ENCODE measurements at places on chromosomes 7 and 10.

GRCh38 chr10:24008164-24009091 lies 200.5 kb upstream of the KIAA1217 start:
- DNase-seq: no peak

- no peak for DNase-seq
Measured at GRCh38 chr7:34128762-34129161, 223.4 kb downstream of the BMPER start.

GRCh38 chr10:103566536-103566935 lies 73.0 kb downstream of the NEURL1 start:
- no peak for DNase-seq

- DNase-seq: no peak
Measured at GRCh38 chr7:17301471-17302456, 3.3 kb downstream of the AHR start.

DNA sequence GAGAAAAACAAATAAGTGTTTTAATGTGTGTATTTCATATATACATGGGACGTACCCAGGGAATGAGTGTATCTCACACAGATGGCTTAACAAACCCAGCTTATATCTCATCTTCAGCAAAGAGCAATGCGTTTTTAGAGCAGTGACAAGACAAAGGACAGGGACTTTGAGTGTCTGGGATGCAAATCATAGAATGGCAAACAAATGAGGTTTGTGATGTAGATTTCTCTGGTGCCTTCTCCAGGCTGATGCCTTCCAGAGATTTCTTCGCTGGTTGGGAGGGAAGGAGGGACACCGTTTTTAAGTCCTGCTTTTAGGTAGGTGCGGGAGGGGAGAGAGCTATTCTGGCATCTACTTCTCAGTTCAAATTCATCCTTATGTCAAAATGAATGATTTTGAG lies 16.6 kb downstream of the LANCL2 start:
- no peak for DNase-seq

- no peak for DNase-seq
Measured at GRCh38 chr10:73857446-73857845, 16.9 kb downstream of the CAMK2G start.

DNA sequence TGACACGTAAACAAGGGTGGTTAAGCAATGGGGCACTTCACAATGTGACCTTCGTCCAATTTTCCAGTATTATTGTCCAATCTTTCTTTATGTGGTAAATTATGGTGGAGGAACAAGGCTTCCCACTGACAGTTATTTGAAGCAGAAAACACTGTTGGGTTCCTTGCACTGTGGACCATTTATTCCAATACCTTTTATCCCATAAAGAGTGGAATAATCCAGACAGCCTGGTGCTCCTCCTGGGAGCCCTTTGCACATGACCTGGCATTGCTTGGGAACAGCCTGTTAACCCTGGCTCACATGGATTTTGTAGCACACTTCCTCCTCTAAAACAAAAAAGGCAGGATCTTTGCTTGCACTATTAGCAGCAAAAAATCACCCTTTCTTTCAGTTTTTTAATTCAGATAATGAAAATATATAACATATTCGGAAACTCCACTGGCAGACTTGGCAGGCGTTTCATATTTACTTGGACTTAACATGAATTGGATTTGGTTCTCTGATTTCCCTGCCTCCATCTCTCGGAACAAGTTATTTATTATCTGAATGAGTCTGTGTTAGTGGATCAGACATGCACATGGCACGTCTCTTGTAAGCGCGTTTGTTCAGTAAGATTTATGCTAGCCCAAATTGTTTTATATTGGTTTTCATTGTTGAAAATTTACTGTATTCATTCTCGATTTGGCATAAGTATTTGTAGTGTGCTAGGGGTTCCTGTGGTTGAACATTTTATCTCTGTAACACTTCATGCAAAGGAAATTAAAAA lies 59.3 kb downstream of the BMPER start:
- DNase-seq: no peak

DNA sequence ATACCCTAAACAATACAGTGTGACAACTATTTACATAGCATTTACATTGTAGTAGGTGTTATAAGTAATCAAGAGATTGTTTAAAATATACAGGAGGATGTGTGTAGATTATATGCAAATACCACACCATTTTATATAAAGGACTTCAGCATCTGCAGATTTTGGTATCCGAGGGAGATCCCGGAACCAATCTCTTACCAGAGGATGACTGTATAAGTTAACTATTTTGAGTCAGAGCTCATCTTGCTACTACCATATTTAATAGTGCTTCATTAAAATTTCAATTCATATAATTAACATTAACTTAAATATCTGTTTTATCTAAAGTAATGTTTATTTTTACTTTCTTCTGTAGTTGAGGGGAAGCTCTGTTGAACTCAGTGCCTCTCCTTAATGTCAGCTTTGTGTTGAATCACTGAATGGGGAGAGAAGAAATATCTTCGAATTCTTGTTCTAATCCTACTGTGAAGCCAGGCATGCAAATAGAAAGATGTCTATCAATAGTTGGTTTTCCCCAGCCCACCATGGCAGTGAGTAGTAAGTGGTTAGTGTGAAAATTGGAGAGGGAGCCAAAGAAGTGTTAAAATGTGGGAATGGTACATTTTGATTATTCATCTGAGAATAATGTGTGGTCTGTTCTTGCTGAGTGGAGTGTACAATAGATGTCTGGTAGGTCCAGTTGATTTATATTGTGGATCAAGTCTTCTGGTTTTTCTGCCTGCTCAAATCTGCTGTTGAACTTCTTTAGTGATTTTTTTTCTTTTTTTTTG lies 90.1 kb upstream of the CYP26C1 start:
- DNase-seq: no peak

DNA sequence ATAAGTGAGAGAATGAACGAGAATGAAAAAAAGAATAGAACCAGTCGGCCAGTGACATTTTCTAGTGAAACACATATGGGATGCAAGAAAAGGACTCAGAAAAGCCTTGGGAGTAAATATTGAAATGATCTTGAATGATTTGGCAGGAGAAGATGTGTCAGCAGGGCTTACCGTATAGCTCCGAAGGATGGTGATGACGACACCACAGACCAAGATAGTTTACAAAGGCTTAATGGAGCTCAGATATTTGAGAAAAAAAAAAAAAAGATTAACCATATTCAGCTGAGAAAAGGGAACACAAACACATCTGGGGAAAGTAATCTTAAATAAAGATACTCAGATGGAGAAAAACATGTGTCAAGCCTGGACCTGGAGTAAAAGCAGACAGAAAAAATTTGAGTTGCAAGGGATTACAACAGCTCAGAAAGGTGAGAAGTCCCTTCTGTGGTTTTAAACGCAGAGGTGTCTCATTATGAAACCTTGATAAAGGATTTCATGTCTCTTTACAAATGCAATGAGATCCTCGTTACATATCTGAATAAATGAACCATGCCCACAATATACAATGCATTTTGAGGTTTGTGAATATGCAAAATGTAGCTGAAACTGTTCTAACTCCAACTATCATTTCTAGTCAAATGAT lies 36.0 kb downstream of the DNAJB9 start:
- no peak for DNase-seq

GRCh38 chr7:157944734-157945291 lies 608.0 kb downstream of the DNAJB6 start:
- no peak for DNase-seq

All from pulmonary artery endothelial cell (primary cell).